ENCODE measurements at places on chromosomes 13 and 19.

GRCh38 chr13:39379118-39379517 is 223.9 kb downstream of the LHFPL6 start:
- DNase-seq, result no peak

DNA sequence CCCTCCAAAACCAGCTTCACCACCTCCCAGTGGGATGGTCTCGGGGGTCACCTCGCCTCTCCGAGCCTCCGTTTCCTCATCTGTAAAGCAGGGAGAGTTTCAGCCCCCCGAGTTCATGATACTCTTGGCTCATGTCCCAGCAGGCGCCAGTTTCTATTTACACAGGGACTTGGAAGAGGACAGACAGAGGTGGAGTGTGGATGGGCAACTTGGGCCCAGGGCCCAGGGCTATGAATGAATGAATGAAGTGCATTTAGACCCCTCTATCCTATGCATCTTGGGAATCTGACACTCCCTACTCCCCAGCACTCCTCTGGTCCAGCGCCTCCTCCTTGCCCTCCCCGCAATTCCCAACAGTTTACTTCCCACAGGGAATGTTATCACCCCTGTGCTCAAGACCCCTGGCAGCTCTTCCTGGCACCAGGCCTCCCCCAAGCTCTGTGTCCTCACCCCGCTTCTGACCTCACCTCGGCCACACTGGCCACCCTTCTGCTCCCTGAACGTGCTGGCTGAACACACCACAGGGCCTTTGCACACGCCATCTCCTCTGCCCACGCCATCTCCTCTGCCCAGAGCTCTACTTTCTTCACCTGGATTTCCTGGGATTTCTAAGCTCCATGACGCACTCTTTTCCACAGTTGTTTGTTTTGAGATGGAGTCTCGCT is 4.9 kb upstream of the C2CD4C start:
- DNase-seq, result no peak

DNA sequence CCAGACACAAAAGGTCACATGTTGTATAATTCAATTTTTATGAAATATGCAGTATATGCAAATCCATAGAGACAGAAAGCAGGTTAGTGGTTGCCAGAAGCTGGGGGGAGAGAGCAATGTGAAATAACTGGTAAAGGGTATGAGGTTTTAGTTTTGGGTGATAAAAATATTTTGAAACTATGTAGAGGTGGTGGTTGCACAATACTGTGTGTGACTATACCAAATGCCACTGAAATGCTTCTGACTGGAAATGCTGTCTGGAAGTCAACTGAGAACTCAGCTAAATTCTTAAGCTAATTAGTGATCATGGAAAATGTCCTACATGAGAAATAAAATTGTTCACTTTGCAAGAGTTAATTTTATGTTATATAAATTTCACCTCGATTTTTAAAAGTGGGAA is 65.3 kb upstream of the RXFP2 start:
- DNase-seq, result no peak

DNA sequence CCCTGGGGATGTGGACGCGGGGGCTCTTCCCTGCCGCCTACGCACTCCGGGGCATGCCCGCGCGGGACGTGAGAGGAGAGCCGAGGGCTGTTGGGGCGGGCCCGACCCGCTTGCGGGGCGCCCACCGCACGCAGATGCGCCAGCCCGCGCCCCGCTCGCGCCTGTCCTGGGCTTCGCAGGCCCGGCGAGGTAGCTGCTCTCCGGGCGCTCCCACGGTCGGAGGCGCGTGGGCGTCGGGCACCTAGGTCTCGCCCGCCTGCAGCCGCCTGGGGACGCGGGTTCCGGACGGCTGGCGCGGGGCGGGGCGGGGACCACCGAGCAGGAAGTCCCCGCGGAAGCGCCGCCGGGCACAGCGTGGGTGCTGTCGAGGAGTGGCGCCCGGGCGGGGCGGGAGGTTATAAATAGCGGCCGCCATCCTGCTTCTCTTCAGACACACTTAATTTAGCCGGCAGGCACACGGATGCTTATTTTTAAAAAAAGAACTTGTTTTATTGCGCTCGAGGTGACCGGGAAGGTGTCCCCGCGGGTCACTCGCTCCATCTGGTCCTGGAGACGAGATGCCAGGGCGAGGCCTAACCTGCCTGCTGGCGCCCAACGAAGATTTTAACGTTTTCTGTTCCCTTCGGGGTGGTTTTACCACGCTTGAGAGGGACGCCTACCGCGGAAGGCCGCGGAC is 561 bp upstream of the GJA3 start:
- DNase-seq, result no peak
